ENCODE measurements at places on chromosomes 3 and 15.

DNA sequence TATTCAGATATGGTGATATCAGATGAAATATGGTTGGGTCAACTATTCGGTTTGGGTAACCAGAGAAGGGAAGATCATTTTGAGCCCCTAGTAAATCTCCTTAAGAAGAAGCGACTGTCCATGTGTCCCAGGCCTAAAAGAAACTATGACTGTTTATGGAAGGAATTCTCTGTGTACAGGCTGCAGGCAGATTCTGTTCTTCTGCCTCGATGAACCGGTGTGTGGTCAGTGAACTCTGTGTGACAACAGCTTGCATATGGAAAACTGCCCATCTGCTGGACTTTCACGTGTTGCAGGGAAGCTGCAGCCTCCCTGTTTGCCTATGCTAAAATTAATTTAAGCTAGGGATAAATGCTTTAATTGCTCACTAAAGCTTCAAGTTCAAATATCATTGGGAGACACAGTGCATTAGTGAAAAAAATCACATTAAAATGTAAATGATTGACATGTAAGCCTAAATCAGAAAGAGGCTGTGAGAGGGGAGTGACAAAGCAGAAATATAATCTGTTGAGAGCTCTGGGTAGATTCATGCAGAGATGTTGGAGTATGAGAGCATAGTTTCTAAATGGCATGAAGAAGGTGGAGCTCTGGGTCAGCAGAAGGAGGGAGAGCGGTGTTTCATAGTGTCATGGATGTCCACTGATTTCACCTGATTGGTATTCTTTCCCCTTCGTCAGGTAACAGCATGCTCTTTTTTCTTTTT lies 65.4 kb upstream of the PFN2 start:
- DNase-seq = no peak

- no peak for DNase-seq
These were observed 596 bp downstream of the BTD start for GRCh38 chr3:15602146-15602536.

GRCh38 chr3:161333696-161334095 lies 37.6 kb downstream of the SPTSSB start:
- no peak for DNase-seq

DNA sequence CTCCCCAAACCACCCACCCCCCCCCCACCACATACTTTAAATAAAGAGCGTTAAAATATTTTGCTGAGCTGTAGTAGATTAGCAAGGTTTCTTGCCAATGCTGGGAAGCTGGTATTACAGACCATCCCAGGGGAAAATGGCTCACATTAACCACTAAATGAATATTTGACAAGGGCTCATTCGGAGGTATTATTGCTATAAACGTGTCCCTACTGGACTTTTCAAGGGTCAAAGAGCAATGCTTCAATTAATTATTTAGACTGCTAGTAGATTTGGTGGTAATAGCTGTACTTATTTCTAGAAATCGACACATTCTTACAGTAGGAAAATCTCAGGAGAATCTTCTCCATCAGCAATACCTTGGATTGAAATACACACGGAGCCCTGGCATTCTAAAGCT lies 5.2 kb downstream of the SOX2 start:
- DNase-seq = no peak

DNA sequence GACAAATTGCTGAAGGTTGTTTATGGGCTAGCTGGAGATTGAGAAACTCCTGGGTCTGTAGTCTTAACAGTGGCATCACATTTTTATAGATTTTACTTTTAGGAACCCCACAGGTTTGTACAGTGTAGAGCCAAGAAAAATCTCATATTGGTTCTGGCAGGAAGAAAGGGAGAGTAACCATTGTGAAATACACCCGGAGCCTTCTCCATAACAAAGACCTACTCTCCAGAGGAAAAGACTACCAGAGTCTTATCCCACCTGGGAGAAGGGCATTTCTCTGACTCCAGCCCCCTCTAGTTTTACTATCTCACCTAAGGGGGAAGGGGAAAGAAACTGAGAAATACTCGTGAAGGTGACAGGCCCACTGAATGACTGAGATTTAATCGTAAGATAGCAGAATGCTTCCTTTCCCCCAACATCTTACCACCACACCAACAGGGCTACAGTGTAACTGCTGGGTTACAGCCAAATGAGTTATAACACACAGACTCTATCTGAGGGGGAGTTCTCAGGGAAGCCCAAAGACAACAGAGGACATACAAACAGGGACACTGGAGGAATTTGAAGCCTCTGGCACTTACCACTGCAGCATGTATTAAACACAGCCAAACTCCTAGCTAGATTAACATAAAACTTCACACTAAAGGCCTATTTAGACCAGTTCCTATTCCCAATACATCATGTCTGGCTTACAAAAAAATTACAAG lies 56.1 kb downstream of the SYN2 start:
- no peak for DNase-seq

GRCh38 chr3:147356909-147357900 lies 49.1 kb downstream of the ZIC4 start:
- no peak for DNase-seq

DNA sequence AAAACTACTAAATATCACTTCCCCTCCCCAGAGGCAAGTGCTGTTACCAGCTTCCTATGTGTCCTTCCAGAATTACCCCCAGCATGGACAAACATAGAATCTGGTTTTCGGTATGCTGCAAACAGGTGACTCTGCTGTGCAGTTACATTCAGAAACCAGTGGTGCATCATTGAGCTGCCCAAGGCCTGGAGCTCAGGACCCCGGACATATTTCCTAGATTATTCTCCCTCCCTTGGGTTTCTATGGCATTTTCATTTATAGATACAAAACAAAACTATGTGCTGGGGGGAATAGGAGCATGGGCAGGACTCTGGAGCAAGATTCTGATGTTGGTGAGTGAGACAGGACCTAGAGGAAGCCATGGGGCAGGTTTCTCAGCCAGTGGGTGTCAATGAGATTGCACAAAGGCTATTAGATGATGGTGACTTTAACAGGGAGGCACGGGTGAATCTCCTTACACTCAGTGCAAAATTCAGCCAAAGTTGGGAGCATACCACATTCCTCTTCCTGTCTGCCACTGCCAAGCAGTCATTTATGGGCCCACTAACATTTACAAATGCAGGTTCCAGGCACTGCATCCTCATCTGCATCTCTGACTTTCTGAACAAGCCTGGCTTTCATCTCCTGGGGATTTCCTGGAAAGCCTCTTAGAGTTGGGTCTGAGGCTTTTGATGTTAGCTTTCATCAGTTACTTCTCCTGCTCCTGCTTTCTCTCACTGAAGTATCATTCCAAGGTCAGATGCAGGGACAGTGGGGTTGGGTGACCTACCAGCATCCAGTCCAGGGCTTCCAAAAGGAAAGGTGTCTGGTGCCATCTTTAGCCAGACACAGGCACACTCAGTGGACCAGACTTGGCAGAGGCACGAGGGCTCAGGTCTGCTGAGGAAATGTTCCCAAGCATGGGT lies 44.5 kb downstream of the CMTM7 start:
- no peak for DNase-seq

DNA sequence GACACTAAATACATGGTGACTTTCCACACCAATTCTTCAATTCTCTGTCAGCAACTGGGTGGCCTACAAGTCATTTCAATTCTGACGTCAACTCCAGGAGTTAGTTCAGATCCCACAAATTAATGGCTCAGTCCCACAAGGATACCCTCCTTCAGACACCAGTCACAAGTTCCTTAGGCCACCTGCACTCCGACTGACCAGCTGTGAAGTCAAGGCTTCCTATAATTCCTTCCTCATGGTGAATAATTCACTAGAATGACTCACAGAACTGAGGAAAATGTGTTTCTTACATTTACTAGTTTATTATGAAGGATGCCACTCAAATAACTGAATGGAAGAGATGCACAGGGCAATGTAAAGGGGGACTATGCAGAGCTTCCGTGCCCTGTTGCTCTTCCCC lies 6.3 kb upstream of the PIAS1 start:
- DNase-seq = no peak

- no peak for DNase-seq
These were observed 86.1 kb downstream of the SAMMSON start for GRCh38 chr3:70085613-70086012.

GRCh38 chr15:93065641-93066045 lies 23.4 kb downstream of the RGMA start:
- no peak for DNase-seq

DNA sequence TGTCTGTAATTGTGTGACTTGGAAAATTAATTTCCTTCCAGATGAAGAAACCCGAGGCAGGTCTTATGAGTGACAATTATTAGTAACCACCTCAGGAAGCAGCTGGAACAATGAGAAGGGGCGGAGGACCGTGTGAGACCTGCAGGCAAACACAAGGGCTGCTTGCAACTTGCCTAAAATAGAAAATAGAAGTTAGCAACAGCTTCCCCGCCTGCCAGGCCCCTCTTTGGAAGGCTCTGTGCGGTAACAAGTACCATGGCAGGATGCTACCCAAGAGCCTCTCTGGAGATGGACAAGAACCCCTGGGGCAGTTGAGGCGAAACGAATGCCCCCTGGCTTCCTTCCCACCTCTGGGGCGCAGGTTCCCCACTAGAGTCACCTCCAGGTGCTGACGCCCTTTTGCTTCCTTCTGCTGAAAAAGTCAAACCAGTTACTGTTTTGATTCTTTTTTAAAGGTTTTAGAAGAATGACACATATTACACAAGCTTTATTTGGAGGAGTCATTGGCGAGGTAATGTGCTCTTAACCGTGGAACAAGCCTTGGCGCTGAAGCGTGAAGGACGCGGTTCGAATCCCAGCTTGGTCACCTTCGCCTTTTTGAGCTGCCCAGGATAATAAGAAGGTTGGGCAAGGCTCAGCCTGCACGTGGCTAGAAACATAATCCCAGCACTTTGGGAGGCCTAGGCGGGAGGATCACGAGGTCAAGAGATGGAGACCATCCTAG lies 47.0 kb upstream of the SYNM start:
- DNase-seq = no peak

GRCh38 chr3:46472736-46473135 lies 8.0 kb upstream of the LTF start:
- DNase-seq = no peak

DNA sequence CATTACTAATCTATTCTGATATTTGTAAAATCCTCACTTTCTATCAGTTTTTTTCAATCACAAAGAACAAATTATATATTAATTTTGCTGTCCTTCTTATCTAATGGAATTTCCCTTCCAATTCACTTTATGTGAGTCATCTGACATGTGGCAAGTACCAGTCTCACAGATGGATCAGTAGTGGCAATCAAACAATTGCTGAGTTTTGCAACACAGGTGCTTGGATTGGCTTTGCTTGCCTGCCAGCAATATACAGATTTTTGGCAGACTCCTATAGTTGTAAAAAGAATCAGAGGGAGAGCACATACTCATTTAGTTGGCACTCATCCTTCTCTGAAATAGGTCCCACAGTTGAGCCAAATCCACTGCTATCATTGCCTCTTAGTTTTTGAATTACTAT lies 83.7 kb downstream of the BCHE start:
- no peak for DNase-seq

DNA sequence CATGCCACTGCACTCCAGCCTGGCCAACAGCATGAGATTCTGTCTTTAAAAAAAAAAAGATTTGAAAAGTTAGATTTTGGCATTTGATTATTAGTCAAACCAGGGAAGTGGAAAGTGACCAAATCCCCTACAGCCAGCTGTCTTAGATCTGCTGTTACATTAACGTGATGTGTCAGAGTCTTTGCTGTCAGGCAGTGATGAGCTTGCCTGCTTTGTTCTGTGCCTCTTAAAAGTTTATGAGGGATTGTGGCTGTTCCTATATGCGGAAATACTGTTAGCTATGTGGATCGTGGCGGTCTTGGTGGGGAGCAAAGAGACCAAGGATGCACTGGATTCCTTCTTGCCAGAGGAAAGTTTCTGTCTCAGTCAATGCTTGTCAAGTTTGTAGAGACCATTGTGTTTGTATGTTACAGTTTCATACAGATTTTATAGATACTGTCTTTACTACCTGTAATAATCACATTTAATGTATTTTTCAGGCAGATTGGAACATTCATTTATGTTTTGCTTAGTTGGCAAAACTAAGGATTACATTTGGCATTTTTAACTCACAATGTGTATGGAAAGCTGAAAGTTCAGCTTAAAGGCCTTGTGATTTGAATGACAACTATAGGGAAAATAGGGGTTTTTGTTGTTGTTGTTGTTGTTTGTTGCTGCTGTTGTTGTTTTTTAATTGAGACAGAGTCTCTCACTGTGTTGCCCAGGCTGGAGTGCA lies 137.4 kb downstream of the VPS8 start:
- no peak for DNase-seq

DNA sequence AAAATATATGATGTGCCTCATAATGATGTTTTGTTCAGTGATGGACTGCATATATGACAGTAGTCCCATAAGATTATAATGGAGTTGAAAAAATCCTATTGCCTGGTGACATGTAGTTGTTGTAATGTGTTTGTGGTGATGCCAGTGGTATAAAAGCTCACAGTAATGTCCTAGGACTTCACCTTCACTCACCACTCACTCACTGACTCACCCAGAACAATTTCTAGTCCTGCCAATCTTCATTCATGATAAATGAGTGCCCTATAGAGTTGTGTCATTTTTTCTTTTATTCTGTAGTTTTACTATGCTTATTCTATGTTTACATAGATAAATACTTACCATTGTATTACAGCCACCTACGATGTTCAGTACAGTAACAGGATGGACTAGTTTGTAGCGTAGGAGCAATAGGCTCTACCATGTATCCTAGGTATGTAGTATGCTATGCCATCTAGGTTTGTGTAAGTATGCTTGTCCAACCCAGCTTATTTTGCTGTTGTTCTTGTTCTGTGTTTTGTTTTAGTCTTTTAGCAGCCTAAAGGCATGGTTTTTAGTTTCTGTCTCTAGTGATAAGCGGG lies 88.5 kb upstream of the LRRFIP2 start:
- no peak for DNase-seq

DNA sequence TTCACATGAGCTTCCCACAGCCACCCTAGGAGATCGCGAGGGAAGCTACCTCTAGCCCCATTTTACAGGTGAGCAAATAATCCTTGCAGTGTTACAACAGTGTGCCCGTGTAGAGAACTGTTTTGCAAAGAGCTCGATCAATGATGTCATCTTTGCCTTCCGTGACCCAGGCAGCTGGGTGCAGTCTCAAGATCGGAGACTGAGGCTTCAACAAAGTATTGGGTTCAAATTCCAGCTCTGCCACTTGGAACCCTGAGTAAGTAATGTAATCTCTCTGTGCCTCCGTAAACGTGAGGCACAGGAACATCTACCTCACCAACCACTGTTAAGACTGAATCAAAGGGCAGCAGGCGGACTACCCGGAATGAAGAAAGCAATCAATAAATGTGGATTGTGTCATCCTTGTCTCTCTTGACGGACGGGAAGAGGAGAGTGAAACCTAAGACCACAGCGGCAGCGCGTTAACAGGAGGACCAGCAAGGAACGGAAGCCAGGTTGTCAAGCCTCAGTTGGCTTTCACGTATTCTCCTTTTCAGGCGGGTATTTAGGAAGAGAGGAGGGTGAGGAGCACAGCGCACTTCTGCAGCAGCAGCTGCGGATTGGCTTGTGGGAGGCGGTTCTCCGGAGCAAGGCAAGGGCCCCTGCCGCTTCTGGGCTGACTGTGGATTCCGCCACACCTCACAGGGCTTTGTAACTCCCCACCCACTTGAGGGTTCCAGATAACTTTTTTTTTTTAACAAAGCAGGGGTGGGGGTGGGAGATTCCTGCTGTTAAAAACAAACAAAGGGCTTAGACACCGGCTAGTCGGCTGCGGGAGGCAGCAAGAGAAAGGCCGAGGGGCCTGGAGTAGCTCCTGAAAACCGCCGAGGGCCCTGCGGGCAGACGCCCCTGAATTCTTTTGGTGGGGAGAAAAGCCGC lies 1.5 kb upstream of the SMAD3 start:
- no peak for DNase-seq

GRCh38 chr15:74387621-74388362 lies 20.3 kb upstream of the CYP11A1 start:
- no peak for DNase-seq

- no peak for DNase-seq
These were observed 3.6 kb upstream of the RASL12 start for GRCh38 chr15:65071381-65071811.
